Heart right ventricle (tissue), 16 donors: ENCODE measurements at places on chromosomes 12 and 14.

- DNase-seq, result no peak
These were observed 86.5 kb downstream of the DHRS2 start for GRCh38 chr14:23722675-23723074.

GRCh38 chr12:32181498-32182175 lies 75.0 kb downstream of the BICD1 start:
- DNase-seq, result no peak

DNA sequence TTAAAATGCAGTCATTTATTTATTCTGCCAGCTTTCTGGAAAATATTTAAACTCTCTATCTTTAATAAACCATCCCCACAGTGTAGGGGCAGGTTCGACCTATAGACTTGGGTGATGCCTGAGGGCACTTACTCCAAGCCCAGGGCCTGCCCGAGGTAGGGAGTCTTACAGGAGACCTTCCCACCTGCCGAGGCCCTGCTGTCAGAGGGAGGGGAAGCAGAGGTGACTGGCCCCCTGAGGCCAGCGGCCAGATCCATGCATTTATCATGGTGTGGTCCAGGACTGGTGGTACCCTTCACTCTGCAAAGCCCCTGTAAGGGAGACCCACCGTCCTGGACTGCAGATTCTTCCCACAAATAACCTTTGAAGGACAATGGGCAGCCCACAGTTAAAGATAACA lies 7.6 kb downstream of the EML1 start:
- no peak for DNase-seq

DNA sequence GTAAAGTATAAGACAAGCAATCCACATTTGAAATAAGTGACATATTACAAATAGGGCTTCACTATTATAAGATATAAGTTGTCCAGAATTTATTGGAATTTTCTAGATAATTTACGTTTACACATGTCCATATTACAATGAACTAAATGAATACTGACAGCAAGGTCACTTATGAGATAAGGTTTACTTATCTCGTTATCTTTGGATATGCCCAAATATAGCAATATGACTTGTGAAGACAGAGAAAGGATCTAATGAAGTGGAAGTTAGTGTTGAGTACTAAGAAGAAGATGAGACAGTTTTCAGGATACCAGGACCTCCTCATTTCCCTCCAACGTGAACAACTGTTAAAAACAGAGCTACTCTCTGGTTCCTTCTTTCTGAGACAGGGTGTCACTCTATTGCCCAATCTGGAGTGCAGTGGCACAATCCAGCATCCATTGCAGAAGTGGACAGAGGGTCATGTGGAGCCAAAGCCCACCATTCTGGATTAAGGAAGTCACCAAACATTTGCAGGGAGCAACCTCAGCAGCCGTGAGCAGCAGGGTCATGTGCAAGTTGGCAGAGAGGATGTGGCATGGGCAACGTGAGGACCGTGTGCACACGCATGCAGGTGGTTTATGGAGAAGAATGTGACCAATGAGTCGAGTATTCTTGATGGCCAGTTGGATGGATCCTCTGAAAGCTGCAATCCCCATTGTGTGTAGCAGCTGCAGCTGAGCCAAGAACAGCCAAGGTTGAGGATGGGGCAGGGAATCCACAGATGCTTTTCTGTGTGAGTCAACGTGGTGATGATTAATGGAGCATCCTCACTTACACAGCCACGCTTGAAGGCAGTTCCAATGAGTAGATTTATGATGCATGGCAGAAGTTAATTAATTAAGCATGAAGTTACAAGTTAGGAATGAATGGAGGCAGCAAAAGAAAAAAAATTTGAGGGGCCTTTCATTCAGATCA lies 111.0 kb downstream of the BICD1 start:
- no peak for DNase-seq

DNA sequence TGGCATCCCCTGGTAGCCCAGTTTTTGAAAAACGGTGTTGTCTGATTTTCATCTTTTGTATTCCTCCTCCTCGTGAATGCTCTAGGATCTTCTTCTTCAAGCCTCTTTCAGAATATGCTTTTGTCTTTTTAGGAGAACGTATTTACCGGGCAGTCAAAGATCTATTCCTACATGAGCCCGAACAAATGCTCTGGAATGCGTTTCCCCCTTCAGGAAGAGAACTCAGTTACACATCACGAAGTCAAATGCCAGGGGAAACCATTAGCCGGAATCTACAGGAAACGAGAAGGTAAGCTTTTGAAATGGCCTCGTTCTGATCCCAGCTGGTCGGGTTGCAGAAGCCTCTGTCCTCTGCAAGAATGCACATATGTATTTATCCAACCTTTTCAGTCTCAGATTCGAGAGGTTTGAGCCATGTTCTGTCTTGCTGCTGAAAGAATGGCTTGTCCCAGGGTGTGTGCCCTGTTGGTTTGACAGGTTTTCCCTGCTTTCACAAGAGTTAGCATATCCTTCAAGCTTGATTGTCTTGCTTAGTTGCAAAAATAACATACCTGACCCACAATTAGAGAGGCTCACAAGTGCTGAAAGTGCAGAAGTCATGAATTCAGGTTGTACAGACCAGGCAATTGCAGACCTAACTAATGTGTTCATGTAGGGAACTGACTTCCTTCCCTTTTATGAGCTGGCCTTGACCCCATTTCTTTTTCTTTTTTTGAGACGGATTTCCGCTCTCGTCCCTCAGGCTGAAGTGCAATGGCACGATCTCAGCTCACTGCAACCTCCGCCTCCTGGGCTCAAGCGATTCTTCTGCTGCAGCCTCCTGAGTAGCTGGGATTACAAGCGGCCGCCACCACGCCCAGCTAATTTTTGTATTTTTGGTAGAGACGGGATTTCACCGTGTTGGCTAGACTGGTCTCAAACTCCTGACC lies 6.8 kb downstream of the KMT5A start:
- no peak for DNase-seq

GRCh38 chr14:99910337-99911309 lies 117.4 kb downstream of the EML1 start:
- DNase-seq, result no peak

- DNase-seq, result no peak
These were observed 197.2 kb downstream of the NRXN3 start for GRCh38 chr14:78367355-78367754.

GRCh38 chr12:65293735-65294134 lies 15.3 kb downstream of the MSRB3 start:
- no peak for DNase-seq

- DNase-seq, result no peak
These were observed 10.1 kb upstream of the TINF2 start for GRCh38 chr14:24252289-24253124.

- DNase-seq, result no peak
These were observed 52.0 kb upstream of the SAV1 start for GRCh38 chr14:50719911-50720759.

DNA sequence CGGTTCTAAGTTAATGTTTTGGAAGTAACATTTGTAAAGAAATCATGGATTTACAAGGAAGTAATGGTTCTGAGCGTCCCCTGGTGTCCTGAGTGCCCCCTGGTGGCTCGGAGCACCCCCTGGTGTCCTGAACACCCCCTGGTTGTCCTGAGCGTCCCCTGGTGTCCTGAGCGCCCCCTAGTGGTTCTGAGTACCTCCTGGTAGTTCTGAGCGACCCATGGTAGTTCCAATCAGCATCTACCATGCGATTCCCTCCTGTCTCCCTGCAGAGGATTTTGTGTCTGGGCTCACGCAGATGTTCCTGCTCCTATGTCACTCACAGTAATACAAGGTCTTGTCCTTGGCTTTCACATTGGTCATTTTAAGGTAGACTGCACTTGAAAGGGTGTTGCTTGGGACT lies 1352.9 kb downstream of the TMEM121 start:
- DNase-seq, result peak; percentile 19

DNA sequence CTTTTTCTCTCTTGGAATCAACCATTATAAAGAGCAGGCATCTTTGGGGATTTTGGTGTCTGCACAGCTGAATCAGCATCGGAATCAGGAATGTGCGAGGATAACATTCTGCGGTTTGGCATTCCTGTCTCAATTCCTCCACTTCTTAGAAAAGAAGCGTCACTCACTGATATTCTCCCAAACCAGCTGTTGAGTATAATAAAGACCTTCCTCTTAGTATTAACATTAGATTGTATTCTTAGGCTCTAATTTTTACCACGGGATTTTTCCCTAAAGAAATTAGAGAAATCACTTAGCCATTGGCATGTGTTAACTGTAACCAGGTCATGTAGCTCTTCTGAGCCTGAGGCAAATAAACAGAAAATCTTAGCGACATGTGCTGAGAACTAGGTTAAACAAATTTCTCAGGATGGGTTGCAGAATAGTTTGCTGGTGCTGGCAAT lies 128.7 kb downstream of the TMX1 start:
- DNase-seq, result no peak

DNA sequence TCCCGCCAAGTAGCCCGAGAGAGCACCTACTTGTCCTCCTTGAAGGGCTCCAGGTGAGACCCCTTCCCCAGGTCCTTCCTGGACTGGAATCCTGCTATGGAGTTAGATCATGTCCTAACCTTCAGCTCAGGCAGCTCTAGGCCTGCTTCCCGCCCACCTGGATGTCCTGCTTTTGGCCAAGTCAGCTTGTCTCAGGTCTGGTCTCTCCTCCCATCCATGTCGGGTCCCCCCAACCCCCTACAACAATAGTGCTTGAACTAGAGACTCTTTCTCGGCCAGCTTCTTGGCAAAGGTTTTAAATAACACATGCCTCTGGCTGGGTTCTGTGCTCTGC lies 3.6 kb downstream of the NAB2 start:
- no peak for DNase-seq

- no peak for DNase-seq
These were observed 28.1 kb upstream of the CFL2 start for GRCh38 chr14:34742270-34743115.

DNA sequence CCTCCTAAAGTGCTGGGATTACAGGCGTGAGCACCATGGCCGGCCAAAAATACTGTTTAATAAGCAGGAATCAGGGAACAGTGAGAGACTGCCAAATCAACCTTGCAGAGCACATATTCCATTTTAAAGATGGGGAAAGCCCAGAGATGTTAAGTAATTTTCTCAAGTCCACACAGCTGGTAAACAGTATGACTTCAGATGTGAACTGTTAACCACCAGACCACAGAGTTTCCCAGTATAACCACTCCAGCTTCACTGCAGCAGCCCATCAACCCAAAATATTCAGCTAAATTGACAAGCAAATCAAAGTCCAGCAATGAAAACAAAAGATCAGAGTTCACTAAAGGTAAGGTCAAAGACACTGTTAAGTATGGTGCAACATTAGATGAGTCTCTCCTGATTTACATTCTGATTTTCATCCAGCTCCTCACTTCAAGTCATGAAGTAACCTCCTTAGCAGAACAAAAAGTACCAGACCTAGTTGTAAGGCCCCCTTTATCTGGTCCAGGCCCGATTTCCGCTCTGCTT lies 82.1 kb downstream of the TRAFD1 start:
- no peak for DNase-seq

- DNase-seq, result peak; percentile 16
These were observed 96.1 kb downstream of the PPHLN1 start for GRCh38 chr12:42421844-42422779.

DNA sequence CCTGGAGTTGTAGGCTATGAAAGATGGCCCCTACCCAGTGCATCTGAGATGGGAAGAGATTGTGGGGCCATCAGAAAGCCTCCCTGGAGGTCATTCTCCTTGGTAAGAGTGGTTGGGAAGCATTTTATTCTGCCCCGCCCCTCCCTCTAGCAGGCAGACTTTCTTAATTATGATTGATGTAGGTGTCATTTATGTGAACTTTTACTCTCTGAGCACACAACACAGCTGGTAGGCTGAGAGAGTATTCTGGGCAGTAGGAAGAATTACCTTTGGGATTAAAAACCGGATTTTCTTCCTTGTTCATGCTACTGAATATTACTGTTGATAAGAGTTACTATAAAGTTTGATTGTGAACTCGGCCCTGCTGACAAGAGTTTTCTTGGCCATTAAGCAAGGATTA lies 266.8 kb downstream of the TTC6 start:
- DNase-seq, result no peak

DNA sequence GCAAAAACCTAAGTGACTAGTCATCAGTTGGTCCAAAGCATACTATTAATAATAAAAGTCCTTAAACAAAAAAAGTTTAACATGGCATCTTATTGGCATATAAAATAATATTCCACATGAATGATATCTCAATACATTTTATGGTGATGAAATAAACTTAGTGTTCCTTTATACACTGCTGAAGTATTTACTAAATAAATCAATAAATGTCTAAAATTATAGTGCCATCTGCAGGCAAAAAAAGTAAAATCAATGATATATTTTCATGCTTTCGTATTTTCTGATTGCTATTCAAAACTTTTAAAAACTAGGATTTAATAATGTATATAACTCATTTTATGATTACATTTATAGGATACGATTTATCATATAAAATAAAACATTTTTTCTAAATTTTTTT lies 30.5 kb downstream of the PUS7L start:
- no peak for DNase-seq

GRCh38 chr14:101399737-101400517 lies 161.4 kb upstream of the DIO3 start:
- DNase-seq, result no peak

GRCh38 chr12:32499048-32499447 lies 99.7 kb downstream of the FGD4 start:
- no peak for DNase-seq

GRCh38 chr12:39441963-39442830 lies 723 bp downstream of the KIF21A start:
- peak; percentile 31 for DNase-seq

- no peak for DNase-seq
These were observed 73.7 kb downstream of the PRIMA1 start for GRCh38 chr14:93714605-93715004.

- no peak for DNase-seq
These were observed 8.4 kb upstream of the SYCP3 start for GRCh38 chr12:101747697-101748096.

DNA sequence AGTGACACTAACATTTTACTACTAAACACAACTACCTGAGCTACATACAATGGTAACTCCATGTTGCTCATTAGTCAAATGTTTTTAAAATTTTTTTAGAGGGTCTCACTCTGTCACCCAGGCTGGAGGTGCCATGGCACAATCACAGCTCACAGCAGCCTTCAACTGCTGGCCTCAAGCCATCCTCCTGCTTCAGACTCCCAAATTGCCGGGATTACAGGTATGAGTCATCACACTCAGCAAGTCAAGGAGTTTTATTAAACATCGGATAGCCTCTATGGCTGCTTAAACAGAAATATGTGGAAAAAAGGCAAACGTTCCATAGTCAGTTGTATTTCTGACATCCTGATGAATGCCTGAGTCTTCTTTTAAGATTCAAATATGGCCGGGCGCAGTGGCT lies 11.1 kb upstream of the NPFF start:
- no peak for DNase-seq

DNA sequence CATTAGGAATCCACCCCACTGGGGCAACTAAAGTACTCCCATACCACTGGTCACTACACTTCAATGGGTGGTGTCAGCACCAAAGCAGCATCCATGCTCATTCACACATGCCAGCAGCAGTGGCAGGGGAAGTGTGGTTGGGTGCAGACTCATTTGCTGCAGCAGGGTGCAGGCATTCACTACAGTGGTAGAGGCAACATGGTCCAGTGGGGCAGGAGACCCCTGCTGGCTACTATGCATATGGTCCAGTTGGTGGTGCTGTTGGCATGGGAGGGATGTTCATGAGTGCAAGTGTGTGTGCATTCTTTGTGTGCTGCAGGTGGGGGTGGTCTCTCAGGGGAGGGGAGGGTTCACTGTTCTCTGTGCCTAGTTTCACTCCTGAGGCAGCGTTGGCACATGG lies 908.4 kb upstream of the NOVA1 start:
- DNase-seq, result no peak

GRCh38 chr12:21604245-21605101 lies at the start of gene GYS2:
Gene GYS2 (minus strand): TSS chr12:21604847. CDS start chr12:21604592, 255 bp downstream.
- no peak for DNase-seq

GRCh38 chr12:128662101-128662500 lies 161.7 kb downstream of the SLC15A4 start:
- no peak for DNase-seq
